ENCODE measurements at places on chromosomes 4 and X. TPM values are rescaled to one million over a fixed set of nuclear protein-coding genes. Genes with fewer than 3 reads are reported as not detected.
A peak's percentile ranks its signal among the peaks of the same experiment; 100 is the strongest.

DNA sequence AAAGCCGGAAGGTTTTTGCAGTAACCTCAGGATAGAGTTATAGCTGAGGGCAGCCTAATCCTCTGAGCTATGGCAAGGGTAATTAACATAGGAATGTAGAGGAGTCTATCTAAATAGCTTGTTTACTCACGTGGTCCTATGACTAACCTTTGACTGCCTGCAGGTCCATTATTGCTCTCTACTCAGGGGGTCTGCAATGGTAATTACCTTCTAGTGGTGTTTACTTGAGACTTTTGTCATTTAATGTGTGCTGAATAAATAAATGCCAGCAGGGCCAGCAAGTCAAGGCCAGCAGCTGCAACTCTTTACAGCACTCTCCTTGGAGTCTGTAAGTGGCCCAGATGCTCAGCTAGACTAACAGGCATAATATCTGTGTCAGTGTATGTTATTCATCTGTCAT lies 212.7 kb upstream of the FMR1 start:
- DNase-seq = peak; percentile 2

DNA sequence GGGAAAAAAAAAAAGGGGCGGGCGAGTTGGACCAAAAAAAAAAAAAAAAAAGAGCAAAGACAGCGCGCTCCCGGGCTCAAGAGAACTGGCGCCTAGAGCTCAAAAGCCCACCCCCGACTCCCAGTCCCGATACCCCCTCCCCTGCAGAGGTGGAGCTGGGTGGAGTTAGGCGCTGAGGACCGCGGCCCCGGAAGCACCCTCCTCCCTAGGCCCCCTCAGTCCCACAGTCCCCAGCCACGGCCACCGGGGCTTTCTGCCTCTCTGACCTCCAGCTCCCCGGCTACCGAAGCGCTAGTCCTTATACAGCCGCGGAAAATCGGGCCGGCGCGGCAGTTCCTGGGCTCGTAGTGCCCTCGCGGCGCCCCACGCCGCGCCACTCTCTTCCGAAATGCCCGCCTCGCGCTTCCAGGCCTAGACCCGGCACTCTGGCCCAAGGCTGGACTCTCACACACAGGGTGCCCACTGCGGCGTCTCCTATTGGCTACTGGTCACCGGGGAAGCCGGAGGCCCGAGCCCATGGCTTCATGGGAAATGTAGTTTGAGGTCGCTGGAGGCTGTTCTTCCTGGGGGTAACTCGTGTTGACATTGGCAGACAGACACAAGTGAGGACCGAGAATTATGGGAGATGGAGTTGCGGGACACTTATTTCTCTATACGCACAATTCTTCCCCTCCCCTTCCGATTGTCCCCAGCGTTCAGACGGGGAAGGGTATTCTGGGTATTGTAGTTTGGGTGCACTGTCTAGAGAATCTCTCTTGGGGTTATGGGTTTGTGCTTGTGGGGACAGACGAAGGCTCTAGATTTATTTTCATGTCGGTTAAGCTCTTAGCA lies at the start of gene ENOX2:
Gene ENOX2 (minus strand): TSS at position 427 of the 831 bp plus-strand sequence. CDS start 199,993 bp downstream, outside the sequence.
- peak; percentile 95 for DNase-seq

DNA sequence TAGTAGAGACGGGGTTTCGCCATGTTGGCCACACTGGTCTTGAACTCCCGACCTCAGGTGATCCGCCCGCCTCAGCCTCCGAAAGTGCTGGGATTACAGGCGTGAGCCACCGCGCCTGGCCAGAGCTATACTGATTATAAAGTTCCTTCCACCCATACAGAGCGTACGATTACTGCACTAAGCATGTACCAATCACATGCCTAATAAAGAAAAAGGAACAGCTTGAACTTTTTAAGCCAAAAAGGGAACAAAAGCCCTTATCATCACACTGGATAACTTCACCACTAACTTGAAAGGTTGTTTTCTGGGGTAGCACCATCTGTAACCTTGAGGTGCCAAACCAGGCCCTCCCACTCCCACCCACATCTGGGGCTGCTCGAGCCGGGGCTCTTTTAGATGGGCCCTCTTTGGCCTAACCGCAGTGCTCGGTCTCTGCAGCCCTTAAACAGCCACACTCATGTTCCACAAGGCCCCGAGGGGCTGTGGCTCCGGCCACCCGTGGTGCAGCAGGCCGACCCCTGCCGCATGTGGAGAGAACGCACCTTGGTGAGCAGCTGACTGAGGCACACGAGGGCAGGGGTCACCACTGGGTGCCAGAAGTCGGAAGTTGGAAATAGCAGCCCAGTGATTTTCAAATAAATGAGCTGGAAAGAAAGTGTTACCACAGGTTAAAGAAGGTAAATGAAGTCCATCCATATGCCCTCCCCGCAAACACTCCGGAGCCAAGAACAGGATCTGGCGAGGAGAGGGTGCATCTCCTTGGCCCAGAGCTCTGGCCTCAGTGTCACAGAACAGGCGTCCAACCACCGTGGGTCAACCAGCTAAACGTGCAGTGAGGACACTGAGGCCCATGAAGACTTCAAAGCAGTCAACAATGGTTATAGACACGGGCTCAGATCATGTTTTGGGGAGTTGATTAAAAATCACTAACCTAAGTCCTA lies 18.4 kb downstream of the NOP14 start:
- no peak for DNase-seq

DNA sequence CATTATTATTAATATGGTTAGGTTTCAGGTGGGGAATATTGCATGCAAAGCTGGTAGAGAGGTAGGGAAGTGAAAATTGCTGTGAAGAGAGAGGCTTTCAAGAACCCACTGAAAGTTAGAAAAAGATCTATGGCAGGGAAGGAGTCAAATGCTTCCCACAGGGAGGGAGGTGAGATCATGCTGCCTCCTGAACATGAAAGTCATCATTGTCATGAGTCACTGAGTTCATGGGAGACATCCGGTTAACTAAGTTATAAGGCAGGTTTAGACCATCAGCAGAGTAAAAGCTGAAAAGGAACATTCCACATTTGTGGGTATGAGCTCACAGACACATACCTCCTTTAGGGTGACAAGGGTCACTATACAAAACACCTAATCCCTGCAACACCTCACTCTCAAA lies 16.2 kb downstream of the GATB start:
- peak; percentile 28 for DNase-seq

DNA sequence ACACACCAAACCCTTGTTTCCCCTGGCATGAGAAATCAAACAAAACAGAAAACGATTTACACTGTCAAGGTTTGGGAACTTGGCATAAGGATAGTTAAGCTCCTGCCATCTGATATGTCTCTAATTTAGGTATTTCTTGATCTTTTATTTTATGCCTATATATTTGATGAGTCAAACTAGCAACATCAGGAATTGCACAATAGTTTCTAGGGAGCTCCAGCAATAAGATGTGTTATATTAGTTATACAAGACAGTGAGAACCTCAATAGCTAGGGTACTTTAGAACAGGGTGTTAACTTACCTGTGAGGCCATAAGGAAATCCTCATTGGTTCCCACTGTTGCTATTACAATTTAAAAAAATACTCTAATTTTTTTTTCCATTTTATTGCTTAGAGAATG lies 474.2 kb downstream of the GBA3 start:
- DNase-seq = no peak

CSN1S1 gene
- not detected for total RNA-seq

GRCh38 chr4:76277667-76278066 lies 26.1 kb downstream of the FAM47E start:
- DNase-seq = no peak

DNA sequence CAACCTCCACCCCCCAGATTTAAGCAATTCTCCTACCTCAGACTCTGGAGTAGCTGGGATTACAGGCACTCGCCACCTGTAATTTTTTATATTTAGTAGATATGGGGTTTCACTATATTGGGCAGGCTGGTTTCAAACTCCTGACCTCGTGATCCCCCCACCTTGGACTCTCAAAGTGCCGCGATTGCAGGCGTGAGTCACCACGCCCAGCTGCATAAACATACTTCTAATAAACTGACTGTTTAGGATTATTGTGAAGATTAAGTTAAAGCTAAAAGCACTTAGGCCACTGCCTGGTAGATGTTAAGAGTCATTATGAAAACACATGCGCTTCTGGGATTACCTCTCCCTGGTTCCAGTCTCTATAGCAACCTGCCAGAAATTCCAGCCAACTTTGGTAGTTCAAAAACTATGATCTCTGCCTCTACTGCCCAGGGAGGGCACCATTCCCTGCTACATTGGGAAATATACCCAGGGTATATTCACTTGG lies 30.2 kb upstream of the GRIA3 start:
- DNase-seq = peak; percentile 7

DNA sequence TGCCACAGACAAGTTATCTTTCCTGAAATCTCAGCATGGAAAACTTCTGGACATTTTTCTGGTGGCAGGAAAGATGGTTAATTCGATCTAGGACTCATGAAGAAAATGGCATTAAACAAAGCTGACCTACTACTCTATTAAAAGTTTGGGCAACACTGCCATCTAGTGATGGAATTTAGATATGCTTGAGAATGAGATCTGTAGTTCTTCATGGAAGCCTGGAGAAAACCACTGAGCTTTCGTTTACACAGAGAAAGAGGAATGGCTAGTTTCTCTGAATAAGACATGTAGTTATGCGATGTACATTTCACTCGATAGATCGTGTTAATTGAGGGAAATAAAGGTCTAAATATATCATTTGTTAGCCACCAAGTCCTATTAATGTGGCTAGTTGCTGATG lies 51.7 kb upstream of the CHRDL1 start:
- DNase-seq = peak; percentile 90

- DNase-seq = no peak
Observed at GRCh38 chr4:6137027-6137746, 63.2 kb downstream of the JAKMIP1 start.

DNA sequence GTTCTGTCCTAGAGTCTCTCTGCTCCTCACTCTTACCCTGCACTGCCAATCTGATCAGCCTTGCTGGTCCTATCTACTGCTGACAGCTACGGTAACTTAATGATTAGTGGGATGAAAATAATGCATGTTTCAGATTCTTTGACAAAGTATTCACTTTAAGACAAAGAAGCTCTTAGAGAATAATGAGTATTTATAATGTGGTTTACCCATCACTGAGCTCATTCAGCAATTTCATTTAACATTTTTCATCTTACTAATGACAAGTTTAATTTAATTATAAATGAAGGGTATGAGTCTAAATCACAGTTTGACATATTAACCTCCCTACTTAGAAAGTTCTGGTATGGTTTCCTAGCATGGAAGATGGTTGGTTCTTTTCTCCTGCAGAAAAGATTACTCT lies 428.2 kb downstream of the ADGRL3 start:
- no peak for DNase-seq

CWH43 gene
- total RNA-seq = not detected

CXCL10 gene
- total RNA-seq = not detected

ADH5 gene
- 93.2 TPM for total RNA-seq

- no peak for DNase-seq
Observed at GRCh38 chr4:110753466-110753865, 130.6 kb upstream of the PITX2 start.

DNA sequence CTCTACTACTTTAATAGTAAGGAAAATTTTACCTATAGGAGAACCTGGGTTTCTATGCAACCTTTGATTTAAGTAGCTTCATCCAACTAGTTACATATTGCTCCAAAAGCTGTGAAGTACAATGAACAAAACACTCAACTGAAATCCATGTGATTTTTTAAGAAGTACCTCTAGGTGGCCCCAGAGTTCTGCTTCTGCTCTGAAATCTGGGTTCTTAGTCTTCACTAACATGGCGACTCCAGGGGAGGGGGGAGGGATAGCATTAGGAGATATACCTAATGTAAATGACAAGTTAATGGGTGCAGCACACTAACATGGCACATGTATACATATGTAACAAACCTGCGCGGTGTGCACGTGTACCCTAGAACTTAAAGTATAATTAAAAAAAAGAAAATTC lies 73.4 kb upstream of the MAGEB2 start:
- peak; percentile 15 for DNase-seq

DNA sequence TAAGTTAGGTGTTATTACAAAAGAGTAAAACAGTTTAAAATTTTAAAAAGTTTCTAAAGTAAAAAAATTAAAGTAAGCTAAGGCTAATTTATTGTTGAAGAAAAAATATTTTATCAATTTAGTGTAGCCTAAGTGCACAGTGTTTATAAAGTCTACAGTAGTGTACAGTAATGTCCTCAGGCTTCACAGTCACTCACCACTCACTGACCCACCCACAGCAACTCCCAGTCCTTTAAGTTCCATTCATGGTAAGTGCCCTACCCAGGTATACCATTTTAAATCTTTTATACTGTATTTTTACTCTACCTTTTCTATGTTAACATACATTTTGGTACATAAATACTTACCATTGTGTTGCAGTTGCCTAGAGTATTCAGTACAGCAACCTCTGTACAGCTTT lies 120.3 kb upstream of the DKK2 start:
- DNase-seq = no peak

GRCh38 chrX:152831391-152831790 lies 528 bp downstream of the NSDHL start:
- DNase-seq = no peak

GRCh38 chrX:11135564-11136185 lies 24.5 kb downstream of the HCCS start:
- no peak for DNase-seq

- DNase-seq = no peak
Observed at GRCh38 chrX:102652031-102652688, 877 bp downstream of the GPRASP1 start.

DNA sequence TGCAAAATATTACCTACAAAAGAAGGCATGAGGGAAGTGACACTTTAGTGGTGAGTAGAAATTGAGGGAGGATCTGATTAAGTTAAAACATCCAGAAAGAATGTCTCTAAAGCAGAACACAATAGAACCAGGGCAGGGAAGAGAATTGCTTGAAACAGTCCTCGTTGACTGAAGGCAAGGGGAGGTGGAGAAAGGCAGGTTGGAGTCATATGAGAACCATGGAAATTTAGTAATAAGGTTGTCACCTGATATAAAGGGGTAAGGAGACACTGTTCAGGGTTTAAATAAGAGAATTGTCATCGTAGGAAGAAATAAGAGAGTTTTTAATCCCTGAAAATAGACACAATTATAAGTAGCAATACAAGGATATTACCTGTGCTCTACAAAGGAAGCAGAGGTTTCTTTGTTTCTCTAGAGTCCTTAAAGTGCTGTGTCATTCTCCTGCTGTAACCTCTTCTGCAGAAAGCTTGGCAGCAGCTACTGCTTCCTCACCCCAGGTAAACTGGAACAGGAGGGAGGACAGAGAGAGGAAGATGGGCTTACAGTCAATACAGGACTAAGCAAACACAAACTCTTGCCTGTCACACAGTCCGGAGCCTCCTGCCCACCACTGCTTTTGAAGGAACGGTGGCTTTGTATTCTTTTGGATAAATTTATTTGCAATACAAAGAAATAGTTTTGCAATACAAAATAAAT lies 258.4 kb downstream of the PPARGC1A start:
- no peak for DNase-seq

- peak; percentile 70 for DNase-seq
Observed at GRCh38 chr4:118836301-118837120, 585 bp upstream of the SEC24D start.

DNA sequence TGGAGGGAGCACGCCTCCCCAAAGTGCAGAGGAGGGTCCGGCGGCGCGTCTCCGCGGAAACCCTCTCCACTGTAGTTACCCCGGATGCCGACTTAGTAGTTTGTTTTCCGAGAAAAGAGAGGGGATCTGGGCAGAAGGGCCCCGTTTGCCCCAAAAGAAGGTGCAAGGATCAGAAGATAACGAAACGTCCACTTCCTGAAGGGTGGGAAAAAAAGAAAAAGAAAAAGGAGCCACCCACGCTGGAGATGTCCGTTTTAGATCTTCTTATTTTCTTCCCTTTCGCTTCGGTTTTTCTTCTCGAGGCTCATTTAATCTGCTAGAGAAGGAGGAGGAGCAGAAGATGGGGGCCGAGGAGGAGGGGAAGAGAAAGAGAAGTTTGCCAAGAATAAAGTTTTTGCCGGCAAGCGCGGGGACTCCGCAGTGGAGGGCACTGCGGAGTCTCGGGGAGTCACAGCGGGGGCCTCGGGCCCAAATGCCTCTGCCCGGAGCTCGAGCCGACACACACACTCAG lies 517 bp downstream of the LEF1 start:
- DNase-seq = no peak

- no peak for DNase-seq
Observed at GRCh38 chr4:15719506-15719905, 16.6 kb downstream of the BST1 start.

Data from SJCRH30 (cell line).